ELR (cell line): ENCODE measurements at places on chromosomes 4 and X.

DNA sequence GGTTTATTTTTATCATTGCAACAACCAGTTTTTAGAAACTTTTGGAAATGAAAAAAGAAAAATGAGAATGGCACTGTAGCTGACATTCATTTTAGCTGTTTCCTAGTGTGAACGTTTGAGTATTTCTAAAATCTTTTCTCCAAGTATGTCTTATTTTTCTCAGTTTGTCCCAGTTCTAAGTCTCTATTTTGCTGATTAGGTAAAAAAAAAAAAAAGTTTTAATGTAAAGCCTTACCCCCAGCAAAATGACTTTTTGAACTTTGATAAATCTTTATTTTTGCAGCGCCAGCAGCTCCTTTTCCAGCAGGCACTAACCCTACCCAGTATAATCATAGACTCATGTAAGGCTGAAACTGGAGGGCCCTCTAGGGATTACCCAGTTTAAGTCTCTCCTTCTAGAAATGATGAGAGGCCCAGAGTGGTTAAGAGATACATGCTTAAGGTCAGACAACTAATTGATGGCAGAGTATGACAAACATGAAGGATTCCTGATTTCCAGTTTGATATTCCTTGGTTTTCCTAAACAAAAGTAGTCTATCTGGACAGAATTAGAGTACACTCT is 84.3 kb upstream of the SLC4A4 start:
- no peak for DNase-seq

DNA sequence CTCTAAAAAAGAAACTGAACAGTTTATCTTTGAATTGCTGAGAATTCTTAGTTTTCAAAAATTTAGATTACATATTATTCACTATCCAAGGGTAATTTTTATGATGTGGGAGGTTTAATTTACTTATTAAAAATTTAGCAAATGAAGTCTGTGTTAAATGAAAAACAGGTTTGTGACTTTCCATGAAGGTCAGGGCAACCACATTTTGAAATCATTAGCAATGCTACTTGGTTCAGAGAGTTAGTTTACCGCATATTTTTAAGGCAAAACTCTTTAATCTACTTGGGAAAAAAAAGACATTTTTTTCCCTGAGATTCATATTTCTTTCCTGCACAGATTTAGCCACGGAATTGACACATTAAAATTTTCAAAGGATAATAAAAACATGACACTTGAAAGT is 37.3 kb upstream of the PRSS12 start:
- no peak for DNase-seq

- DNase-seq: no peak
These were observed 7.1 kb upstream of the ATP2B3 start for GRCh38 chrX:153510383-153510782.

DNA sequence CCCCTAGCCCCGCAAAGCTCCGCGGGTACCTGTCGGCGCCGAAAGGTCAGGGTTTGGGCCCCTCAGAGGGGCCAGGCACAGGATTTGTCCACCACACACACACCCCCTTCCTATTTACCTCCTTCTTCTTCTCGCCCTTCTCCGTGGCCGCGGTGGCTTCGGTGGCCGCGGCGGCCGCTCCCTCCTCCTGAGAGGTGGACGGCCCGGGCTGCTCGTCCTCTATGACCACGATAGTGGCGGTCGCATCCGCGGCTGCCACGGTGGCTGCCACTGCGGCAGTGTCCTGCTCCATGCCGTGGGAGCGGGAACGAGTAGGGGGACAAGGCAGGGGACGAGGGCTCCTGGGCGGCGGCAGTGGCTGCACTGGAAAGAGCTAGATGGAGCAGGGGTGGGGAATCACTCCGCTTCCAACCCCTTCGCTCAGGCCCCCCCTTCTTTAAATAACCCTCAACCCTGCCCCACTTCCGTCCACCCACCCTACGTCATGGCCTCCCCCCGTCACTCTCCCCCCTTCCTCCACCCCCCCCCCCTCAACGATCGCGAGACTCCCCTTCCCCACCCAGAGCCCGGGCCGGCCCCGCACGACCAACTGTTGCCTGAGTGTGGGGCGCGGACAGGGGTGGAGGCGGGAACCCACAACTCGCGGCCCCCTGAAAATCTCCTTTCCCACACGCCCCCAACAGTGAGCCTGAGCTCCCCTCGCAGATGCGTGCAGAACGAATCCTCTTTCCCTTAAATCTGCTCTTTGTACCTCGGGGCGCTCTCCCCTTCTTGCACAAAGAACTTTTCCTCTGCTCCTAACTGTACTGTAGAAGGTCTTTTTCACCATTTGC is at the start of gene SMARCA1:
Gene SMARCA1 (minus strand): TSS at position 412 of the 833 bp plus-strand sequence. CDS start 120 bp downstream, at position 292.
- peak; percentile 52 for DNase-seq

DNA sequence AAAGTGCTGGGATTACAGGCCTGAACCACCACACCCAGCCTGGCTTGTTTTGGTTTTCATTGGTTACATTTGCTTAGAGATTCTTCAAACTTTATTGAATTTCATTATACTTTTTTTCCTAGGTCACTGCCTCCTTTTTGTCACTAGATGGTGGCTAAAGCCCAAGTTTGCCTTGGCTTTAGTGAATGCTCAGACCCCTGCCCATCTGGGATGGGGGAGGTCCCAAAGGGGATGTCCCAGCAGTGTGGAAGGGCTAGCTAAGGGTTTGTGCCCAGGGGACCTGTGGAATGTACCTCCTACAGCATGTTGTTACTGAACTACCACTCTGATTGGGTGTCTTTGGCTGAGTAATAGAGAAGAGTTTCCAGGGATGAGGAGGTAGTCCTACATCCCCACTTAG is 58.4 kb downstream of the CEP135 start:
- DNase-seq: no peak

- DNase-seq: no peak
These were observed 80.8 kb downstream of the TRIML1 start for GRCh38 chr4:188220006-188220405.
